Activated T-helper 1 cell treated with anti-CD3 and anti-CD28 coated beads, Interleukin-12 subunit alpha, Interleukin-12 subunit beta, Interleukin-2, Interleukin-4 antibody, amounts not matched to agents 30 ng/mL and 10 ng/mL and 1 ng/mL, durations not matched to agents 14 hours and 24 hours and 36 hours (primary cell): ENCODE measurements at places on chromosomes 12 and 14. TPM values are rescaled to one million over a fixed set of nuclear protein-coding genes. Genes with fewer than 3 reads are reported as not detected.

The MMP19 gene
- total RNA-seq: not detected in 2 replicates

The ETFBKMT gene
- total RNA-seq: 0.62 and 0.69 TPM in 2 replicates

DNA sequence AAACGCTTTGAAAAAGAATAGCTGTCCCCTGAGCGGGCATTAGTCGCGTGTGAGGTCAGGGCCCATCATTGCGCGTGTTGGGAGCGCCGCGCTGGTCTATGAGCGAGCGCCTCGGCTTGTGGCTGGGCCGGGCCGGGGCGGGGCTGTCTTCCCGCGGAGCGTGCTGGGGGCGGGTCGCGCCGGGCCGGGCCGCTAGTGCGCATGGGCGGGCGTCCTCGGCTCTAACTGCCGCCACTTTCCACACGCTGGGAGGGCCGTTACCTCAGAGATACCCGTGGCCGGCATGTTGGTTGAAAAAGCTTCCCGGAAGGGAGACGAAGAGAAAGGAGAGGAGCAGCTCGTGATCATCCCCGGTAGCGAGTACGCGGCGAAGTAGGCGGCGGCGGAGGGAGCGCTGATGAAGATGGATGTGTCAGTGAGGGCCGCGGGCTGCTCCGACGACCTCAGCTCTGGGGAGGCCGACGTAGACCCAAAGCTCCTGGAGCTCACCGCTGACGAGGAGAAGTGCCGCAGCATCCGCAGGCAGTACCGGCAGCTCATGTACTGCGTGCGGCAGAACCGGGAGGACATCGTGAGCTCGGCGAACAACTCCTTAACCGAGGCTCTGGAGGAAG lies at the start of gene EID3:
Gene EID3 (plus strand): TSS at position 202 of the 614 bp plus-strand sequence. CDS start 196 bp downstream, at position 398.
- peak; percentile 92 for DNase-seq

DNA sequence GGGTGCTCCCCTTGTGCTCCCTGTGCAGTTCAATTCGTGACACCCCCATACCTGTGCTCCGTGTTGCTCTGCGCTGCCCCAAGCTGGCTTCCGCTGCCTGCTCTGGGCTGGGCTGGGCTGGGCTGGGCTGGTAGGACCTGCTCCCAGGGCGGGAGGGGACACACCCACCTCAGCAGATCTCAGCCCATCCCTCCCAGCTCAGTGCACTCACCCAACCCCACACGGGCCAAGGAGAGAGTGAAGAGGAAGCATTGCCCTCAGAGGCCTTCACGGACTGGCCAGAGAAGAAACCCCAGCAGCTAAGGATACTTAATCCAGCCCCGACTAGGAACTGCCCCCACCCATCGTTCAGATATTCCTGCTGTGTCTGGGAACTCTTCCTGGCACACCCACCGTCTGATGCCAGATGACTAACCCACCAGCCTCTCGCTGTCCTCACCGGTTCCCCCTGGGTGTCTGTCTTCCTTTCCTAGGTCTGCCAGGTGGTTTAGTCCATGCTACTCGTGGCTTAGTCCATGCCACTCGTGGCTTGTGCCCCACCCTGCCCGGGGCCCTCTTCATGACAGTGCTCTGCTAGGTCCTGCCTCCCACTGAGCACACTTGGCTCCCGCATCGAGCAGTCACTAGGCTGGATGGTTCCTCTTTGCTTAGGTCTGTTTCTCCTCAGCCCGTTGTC lies at the start of gene LPAR5:
Gene LPAR5 (minus strand): TSS at position 104 of the 676 bp plus-strand sequence. CDS start 14,711 bp downstream, outside the sequence.
- DNase-seq: no peak

GRCh38 chr12:76255692-76256091 lies 92.5 kb downstream of the BBS10 start:
- no peak for DNase-seq

The RAB3IP gene
- total RNA-seq: 29.8 and 36.1 TPM in 2 replicates

DNA sequence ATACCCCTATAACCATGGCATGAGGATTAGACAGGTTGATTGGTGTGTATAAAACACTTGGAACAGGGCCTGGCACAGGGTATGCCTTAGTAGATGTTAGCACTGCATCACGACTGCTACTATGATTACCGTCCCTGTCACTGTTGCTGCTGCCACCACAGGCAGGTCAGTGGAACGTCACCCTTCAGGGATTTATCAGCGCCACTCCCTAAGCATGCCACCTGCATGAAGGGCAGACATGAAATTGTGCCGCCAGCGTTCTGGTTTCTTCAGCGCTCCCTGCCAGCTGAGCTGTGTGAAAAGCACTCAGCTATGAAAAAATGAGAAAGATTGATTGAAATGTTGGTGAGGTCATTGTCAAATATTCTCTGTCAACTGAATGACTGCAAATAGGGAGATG lies 477.0 kb downstream of the DPF3 start:
- no peak for DNase-seq

DNA sequence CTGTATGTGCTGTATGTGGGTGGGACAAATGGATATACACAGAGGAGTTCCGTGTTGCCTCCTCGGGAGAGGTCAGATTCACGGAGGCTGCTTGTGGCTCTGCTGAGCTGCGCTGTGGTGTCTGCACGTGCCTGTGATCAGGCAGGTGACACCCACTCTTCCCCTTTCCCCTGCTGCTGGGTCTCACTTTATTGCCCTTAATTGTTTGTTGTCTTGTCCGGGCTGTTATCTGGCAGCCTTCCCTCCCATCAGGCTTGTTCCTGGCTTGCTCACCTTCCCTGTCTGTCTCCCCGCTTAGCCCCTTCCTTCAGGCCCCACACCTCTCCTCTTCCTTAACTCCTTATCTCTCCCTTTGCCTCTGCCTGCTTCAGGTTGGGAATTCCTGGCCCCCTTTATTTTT lies 13.5 kb downstream of the WNT5B start:
- DNase-seq: no peak

DNA sequence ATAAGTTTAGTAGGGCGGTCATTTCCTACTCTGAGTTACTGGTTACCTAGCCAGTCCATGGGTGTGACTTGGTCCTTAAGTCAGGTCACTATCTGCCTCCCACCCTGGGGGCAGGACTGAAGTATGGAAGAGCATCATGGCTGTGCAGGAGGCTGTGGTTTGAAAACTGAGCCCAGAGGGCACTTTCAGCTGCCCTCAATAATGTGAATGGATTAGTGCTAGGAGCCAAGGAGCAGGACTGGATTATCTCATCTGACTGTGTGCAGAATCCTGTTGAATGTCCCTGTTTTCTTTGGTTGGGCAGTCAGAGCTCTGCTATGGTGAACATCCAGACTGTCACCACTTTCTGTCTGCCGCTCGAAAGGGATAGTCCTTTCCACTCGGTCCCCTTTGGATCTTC lies 1.6 kb downstream of the ATXN7L3B start:
- no peak for DNase-seq

DNA sequence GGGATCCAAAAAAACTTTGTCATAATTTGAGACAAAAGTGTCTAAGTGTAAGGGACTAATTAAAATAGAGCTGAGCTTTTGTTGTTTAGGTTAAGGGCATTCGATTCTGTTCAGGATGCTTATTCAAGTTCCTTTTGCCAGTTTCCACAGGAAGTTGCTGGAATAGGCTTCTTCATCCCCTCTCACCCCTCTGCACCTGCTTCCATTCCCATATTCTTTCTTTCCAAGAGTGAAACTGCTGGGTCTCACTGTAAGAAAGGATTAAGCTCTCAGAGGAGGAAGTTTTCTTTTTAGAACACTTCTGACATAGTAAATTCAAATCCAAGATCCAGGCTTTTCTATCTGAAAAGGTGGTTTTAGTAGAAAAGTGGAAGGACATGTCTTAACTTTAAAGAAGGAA lies 61.4 kb downstream of the POLR3B start:
- no peak for DNase-seq

DNA sequence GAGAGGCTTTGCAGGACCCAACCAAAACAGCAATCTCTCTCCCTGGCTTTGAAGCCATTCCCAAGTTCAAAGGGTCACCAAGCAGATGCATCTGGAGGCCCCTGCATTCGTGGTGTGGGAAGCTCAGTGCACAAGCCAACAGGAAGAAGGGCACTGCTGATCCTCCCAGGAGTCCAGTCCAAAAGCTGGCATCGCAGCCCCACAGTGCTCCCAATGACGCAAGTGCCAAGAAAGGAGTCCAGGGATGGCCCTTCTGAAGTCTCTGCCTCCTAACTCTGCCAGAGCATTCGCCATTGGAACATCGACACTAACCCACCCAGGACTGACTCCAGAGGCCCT lies 25.1 kb downstream of the PXN start:
- no peak for DNase-seq

GRCh38 chr12:95733141-95733825 lies 57.3 kb downstream of the NTN4 start:
- DNase-seq: no peak

- no peak for DNase-seq
These were observed 329.2 kb downstream of the PCNX1 start for GRCh38 chr14:71236487-71236886.

The SAMD15 gene
- 0.29 and 1.1 TPM in 2 replicates for total RNA-seq

The NRIP2 gene
- total RNA-seq: not detected in 2 replicates
